ENCODE measurements at places on chromosomes 7 and 10.

GRCh38 chr10:59361663-59362143 lies 646 bp downstream of the FAM13C start:
- peak; percentile 7 for DNase-seq

DNA sequence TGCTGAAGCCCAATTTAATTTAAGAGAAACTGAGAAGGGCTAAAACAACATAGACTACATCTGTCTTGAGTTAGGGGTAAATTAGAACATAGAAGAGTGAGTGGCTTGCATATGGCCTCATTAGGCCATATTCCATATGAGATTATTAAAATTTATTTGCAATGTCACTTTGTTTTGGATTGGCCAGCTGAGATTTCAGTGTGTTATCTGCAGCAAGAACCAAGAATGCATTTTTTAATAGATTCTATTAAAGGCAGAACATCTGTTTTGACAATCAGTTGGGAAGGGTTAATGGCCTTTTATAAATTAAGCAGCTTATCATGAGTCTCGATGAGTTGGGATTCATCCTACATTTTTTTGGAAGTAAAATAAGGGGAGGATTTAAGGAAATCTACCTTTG lies 236.2 kb downstream of the DGKB start:
- DNase-seq, result no peak

GRCh38 chr10:117413928-117414618 lies 38.8 kb upstream of the PDZD8 start:
- peak; percentile 81 for DNase-seq

DNA sequence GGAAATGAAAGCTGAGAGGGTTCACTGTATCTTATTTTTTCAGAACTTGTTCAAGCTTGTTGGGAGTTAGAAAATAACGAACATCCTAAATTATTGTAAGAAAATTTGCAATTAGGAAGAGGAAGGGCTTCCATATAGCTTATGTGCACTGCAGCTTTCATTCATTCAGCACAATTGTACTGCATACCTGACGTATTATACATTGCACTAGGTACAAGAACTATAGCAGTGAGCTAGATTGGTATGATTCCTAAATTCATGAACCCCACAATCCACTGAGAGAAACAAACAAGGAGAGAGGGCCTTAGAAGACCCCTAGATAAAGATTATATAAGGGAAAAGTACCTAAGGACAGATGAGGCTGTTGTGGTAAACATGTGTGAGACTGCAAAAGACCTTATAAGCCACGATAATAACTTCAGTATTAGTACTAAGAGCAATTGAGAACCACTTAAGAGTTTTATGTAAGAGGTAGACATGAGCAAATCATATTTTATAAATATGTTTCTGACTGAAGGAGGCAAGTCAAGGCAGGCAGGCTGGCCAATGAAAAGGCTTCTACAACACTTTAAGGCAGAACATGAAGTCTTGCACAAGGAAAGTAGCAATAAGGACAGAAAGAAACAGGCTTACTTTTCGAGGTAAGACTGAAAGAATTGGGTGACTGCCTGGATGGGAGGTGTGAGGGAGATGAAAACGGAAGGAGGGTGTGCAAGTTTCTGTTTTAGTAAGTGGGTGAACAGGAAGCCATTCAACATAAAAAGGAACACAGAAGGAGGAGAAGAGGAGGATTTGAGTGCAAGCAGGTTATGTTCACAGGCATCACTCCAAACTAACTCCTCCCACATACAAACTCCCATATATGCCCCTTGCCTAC lies 77.9 kb upstream of the LRRN3 start:
- no peak for DNase-seq

DNA sequence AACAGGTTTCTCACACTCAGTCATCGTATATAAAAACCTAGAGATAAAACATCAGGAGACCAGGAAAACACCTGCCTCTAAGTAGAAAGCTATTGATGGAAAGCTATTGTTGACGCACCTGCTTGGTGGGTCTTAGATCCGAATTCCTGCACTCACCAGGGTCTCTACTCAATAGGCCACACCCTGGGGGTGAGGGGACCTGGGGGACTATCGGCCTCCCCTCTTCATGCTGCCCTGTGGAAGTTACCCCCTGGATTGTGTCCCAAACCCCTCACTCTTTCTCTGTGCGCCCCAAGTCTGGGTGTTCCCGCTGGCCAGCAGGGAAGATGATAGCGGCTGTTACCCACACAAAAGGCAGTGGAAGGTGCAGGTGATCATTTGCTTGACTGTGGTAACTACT lies 313.0 kb downstream of the WDR37 start:
- DNase-seq, result no peak

DNA sequence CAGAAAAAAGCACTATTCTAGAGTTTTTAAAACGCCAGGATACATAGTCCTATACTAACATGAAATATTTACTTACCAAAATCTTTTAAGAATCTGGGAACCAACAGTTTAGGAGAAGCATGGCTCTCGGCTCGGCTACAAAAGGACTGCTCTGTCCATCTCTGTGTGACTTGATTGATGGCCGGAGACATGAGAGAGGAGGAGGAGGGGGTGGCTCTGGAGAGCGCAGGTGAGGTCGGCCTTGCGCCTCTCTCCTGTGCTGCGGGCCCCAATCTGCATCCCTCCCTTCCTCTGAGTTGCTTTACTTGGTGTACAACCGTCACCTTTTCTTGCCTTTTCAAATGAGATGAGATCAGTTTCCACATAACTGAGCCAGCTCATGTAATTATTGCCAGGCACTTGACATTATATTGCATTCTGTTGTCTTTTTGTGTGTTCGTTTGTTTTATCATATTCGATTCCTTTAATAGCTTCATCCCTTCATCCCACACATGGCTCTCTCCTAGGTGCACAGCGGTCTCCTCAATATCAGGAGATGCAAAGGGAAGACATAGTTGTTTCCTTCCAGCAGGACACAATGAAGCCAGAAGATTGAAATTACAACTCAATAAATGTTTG lies 87.8 kb upstream of the KLF6 start:
- DNase-seq, result no peak

DNA sequence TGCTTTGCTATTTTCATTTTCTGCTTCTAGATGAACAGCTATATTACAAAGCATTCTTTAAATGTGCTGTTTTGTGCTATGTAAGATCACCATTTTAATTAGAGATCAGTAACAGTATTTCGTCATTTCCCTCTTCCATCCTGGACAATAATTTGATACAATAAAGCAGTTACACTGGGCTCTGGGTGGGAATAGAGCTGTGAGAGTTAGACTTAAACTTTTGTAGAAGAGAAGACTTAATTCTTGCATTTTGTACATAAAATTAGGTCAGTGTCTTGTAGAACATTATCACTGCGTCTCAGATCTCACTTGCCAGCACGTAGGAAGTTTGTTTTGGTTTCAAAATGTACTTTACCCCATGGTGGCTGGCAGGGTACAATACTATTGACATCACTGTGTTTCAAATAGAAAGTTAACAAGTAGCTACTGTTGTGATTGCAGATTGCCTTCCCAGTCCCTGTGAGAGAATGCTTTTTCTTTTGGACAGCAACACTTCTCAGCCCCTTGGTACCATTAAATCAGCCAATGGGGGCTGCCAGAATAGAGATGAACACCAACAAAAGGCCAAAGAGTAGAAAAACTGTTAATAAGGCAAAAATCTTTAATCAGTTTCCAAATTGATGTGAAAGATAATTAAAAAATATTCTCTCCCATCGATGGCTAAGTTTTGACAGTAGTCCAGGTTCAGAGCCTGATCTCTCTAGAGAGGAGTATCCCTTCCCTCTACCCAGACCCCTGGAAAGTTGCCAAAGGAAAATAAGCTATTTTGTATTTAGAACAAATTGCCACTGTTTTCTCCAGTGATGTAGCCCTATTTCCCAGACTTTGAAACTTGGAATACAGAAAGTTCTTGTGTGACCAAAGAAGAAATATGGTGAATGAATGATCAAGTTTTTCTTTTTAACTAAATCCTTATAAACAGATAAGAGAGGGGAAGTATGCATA lies 35.1 kb downstream of the SMNDC1 start:
- no peak for DNase-seq

DNA sequence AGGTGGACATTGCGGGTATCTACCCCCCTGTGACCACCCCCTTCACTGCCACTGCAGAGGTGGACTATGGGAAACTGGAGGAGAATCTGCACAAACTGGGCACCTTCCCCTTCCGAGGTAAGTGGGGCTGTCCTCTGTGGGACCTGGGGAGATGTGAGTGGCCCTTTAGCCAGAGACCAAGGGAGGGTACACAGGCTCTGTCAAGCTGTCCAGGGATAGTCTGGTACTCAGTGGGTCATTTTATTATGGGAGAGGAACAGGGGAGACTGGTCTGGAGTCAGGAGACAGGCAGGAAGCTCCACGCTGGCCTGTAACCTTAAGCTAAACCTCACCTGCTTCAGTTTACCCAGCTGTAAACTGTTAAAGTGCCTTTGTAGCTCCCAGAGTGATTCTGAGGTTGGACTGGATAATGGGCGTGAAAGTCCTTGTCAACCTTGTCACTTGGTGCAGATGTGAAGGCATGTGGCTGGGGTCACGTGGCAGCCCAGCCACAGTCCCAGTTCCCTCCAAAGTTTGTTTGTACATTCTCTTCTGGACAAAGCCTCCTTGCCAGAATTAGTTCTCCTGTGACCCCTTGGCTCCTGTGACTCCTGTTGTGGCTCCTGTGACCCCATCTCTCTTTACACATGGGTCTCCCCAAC lies 729 bp downstream of the HOGA1 start:
- DNase-seq, result no peak

- no peak for DNase-seq
These were observed 8.7 kb upstream of the UNC5B start for GRCh38 chr10:71203716-71204115.

DNA sequence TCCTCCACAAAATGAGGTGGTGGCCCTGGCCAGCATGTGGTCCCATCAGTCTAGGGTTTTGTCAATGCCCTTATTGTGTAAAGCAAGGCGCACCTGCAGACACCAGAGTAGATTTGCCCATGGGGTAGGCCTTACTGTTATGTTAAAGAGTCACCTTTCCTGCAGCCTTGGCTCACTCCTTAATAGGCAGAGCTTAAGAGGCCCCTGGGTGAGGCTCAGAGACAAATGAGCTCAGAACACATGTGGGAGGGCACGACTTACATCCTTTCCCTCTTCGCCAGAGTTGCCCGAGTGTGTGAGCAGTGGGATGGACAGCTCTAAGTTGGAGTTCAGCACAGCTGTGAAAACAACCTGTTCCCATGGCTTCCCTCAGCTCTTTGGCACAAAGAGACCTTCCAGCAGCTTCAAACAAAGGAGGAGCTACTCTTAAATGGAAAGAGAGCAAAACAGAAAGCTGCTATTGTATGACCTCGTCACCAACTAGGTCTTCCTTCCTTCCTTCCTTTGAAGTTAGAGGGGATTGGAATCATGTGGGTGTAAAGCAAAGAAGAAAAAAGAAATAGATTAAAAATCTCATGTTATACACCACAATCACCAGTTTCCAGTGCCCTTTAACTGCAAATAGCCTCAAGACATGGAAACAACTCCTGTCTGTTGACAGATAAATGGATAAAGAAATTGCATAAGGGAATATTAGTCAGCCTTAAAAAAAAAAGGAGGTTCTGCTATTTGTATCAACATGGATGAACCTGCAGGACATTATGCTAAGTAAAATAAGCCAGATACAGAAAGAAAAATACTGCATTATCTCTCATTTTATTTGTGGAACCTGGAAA lies 11.9 kb upstream of the XPNPEP1 start:
- DNase-seq, result no peak

GRCh38 chr10:5457741-5458140 lies 41.6 kb downstream of the CALML5 start:
- DNase-seq, result no peak

DNA sequence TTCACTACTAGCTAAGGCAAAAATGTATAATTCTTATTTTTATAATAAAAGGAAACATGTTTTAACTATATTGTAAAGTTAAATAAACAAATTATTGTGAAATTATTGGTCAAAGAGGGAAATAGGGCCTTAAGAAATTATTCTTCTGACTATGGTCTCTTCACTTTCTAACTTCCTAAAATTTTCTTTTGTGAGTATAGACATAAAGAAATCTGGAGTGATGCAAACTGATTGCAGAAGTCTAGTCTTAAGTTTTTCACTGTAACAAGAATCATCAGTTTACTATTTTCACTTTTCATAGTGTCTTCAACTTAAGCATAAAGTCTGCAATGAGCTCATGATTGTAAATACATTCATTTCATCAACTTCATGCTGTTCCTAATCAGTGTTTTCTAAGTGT lies 525.4 kb downstream of the TFEC start:
- no peak for DNase-seq

DNA sequence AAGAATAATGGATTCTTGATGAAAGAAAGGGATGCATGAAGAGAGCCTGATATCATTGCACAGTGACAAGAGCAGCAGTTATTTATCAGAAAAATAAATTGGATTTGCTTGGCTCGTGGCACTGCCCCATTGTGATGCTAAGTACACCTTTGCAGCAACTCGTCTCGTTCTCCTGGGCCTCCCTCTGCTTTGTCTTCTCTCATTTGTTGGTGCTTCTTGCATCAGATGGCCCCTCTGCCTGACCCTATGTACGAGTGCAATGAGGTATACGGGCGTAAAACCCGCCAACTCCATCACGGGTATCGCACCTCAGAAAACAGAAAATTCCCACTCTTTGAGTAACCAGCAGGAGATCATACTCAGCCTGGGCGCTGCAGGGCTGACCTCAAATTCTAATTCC lies 107.2 kb upstream of the C10orf90 start:
- no peak for DNase-seq

DNA sequence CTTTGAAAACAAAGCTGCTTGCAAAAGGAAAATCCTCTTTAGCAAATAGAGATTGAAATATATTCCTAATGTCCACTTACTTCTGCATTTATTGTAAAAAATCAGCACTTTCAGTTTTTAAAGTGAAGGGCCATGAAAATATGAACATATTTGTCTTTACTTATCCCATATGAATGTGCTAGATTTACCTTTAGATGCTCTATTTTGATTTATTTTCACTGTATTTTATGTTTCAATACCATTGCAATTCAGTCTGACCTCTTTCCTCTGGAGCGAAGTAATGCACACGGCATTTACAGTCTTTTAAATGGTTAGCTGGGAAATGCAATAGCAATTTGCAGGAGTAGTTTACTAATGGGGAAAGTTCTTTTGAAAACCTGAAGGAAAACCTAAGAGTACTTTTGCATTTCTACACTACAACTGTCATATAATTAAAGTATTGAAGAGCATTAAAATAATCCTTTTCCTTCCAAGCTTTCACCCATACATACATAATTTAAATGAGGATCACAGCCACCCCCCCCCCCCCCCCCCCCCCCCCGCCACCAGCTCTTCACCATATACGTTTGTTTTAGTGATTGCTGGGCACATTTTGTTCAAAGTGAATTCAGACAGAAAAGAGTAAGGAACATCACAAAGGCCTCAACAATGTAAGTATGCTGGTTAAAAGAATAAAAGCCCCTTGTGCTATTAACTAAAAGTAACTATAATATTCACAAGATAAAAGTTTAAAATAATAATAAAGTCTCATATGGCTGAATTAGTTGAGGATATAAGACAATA lies 3.5 kb downstream of the SKIDA1 start:
- DNase-seq, result no peak

All from RCC 7860 (cell line).